ENCODE measurements at places on chromosomes 4 and X. TPM values are rescaled to one million over a fixed set of nuclear protein-coding genes. Genes with fewer than 3 reads are reported as not detected.

ZFP42 gene
- not detected for total RNA-seq

FAT4 gene
- total RNA-seq = not detected

DNA sequence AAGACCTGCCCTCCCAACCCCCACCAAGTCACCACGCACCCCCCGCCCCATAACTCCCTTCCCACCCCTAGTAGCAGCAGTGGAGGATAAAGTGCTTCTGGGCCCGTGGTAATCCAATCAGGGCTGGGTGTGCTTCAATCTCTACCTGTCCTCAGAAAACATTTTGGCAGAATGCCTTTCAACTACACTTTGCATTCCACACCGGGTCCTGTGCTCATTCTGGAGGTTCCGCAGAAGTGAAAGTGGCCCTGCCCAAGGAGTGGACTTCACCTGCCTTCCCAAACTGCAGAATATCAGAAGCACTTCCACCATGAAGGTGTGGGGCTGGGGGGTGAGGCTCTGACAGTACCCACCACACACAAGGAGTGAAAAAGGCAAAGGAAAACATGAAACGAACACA, 322.3 kb downstream of the DHX15 start:
- no peak overlapping the region for H3K27ac ChIP-seq
- no peaks in the 10 kb centered on the region for H3K36me3 ChIP-seq
- no peak for DNase-seq
- H3K27me3 ChIP-seq = no peaks in the 10 kb centered on the region
- no peak overlapping the region for H3K4me3 ChIP-seq

SMARCA1 gene
- total RNA-seq = not detected

- no peak for DNase-seq
- no peak overlapping the region for H3K4me3 ChIP-seq
- H3K27me3 ChIP-seq = peaks cover 6% of the 10 kb centered on the region
- H3K4me1 ChIP-seq = peaks cover 4% of the 10 kb centered on the region
- H3K27ac ChIP-seq = no peak overlapping the region
- no peaks in the 10 kb centered on the region for H3K36me3 ChIP-seq
Measured at GRCh38 chr4:95596676-95597075, 47.9 kb upstream of the UNC5C start.

DNA sequence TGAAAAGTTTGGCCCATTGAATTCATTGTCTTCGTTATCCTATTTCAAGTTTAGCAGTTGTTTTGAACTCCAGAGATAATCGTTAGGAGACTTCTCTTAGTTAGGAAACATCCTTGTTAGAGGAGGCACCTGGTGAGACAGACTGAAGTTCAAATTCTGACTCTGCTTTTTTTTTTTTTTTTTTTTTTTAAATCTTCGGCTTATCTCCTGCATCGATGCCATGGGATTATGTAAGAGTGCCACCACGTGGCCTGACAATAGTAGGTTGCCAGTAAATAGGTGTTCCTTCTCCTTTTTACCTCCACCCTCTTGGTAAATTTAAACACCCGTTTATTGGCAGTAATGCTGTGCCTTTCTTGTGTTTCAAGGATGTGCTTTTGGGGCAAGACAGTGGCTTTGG, 149.3 kb downstream of the SOWAHB start:
- no peak overlapping the region for H3K4me3 ChIP-seq
- H3K4me1 ChIP-seq = no peaks in the 10 kb centered on the region
- H3K27me3 ChIP-seq = peaks cover 34% of the 10 kb centered on the region
- H3K36me3 ChIP-seq = no peaks in the 10 kb centered on the region

DNA sequence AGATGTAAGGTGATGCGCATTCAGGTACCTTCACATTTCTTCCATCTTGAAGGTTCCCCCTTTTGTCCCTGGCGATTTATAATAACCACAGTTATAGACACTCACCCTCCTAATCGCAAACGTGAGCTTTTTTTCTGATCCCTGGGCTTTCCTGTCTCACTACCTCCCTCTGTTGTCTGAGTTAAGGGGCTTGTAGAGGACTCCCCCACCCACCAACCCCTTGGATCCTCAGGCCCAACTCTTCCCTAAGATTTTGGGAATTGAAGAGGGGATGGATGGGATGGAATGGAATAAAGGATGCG, 1.4 kb downstream of the CNKSR2 start:
- H3K27ac ChIP-seq = no peak overlapping the region
- no peaks in the 10 kb centered on the region for H3K36me3 ChIP-seq
- H3K4me1 ChIP-seq = peaks cover 25% of the 10 kb centered on the region
- no peak for DNase-seq

BTK gene
- not detected for total RNA-seq

GRCh38 chr4:47145630-47146029, 114.3 kb downstream of the GABRB1 start:
- H3K36me3 ChIP-seq = no peaks in the 10 kb centered on the region
- no peak overlapping the region for H3K27ac ChIP-seq
- H3K27me3 ChIP-seq = peaks cover 7% of the 10 kb centered on the region
- H3K4me3 ChIP-seq = no peak overlapping the region

DNA sequence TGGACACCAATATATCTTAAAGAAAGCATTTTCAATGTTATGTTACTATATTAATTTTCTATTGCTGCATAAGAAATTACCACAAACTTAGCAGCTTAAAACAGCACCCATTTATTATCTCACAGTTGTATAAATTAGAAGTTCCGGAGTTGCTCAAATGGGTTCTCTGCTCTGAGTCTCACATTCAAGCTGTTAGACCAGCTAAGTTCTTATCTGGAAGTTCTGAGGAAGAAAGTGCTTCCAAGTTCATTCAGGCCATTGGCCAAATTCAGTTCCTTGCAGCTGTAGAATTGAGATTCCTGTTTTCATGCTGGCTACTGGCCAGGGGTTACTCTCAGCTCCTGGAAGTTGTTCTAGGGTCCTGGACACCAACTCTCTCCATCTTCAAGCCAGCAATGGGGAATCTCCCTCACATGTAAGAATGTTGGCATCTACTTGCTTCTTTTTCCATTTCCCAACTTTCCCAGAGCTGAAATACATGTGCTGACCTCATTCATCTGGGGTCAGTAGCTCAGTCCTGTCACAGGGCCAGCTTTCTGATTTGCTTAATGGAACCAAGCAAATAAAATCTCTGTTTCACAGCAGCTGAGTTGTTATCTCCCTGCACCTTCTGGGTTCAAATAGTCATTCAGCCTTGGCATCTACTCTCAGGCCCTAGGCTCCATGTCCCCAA, 99.6 kb upstream of the INTU start:
- no peaks in the 10 kb centered on the region for H3K27me3 ChIP-seq
- no peaks in the 10 kb centered on the region for H3K36me3 ChIP-seq
- no peak overlapping the region for H3K4me3 ChIP-seq
- H3K27ac ChIP-seq = no peak overlapping the region

DNA sequence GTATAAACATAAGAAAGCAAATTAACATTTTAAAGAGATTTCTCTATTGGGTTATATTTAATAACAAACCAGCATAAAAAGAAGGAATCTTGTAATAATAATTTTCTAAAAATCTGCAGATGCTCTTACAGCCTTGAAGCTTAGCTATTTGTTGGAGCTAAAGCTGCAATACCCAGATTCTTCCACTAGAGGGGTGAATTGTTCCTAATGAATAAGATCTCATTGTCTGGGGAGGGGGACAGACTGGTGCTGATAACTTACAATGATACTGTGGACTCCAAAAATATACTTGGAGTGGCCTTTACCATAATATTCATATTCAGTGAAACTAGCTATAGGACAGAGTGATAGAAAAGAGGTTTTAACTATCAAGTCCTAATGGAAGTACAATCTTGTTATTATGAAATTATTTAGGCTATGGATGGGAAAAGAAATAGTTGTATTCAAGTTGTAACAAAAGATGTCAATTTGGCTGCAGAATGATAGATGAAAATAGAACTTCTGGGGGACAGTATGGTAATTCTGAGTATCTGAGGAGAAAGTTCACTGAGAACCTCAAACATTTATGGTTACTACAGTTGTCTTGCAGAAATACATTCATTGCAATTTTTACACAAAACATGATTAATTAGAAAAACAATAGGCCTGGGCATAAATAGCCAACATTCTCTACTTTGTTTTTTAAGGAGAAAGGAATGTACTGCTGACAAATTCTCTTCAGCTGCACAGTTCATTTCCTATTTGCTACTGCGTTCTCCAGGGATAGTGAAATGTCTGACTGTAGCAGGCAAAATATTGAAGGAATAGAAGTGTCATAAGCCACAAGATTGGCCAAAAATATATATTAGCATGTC, 443.3 kb downstream of the GBA3 start:
- no peak overlapping the region for H3K4me3 ChIP-seq
- no peaks in the 10 kb centered on the region for H3K36me3 ChIP-seq
- DNase-seq = no peak
- no peak overlapping the region for H3K27ac ChIP-seq
- H3K4me1 ChIP-seq = no peaks in the 10 kb centered on the region

DNA sequence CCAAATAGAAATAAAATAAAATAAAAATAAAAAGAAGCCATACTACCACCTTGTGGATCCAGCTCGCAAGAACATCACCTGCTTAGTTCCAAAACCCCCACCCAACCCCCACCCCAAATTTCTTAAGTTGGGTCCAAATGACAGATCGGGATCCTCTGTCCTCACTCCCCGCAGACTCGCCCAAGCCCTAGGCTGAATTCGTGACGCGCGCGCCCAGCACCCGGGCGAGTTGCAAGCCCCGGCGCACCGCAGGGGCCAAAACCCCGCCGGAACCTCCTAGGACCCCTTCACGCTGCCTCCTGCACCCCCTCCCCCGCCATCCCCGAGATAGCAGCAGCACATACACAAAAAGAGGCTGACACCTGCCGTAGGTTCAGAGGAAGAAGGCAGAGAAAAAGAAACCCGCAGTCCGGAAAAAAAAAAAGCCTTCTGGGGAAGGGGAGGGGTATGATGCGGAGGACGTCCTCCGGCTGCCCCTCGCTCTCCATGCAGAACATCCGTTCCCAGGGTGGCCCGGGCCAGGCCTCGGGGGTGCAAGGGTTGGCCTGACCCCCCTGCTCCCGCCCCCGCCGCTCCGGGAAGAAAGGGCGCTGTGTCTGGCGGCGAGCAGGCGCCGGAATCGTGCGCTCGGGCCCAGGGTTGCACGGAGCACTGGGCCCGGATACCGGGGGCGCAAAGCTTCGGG, 2.6 kb downstream of the NLGN4X start:
- H3K27ac ChIP-seq = no peak overlapping the region
- DNase-seq = no peak
- no peaks in the 10 kb centered on the region for H3K36me3 ChIP-seq

DNA sequence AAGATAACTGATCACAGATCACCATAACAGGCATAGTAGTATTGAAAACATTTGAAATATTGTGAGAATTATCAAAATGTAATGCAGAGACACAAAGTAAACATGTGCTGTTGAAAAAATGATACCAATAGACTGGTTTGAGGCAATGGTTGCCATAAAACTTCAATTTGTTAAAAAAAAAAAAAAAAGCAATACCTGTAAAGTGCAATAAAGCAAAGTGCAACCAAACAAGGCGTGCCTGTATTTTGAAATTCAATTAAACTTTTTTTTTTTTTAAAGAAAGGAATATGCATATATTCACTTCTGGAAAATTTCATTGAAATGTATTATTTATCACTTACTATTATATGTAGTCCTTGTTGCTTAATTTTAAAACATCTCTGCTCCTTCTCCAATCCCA, 27.7 kb downstream of the TMEM154 start:
- no peak overlapping the region for H3K4me3 ChIP-seq
- no peak overlapping the region for H3K27ac ChIP-seq
- H3K4me1 ChIP-seq = peaks cover 20% of the 10 kb centered on the region
- peaks cover 74% of the 10 kb centered on the region for H3K36me3 ChIP-seq
- H3K27me3 ChIP-seq = no peaks in the 10 kb centered on the region

MTMR8 gene
- 5.7 TPM for total RNA-seq

GRCh38 chr4:98822144-98822543, 106.8 kb downstream of the EIF4E start:
- H3K4me1 ChIP-seq = no peaks in the 10 kb centered on the region
- no peaks in the 10 kb centered on the region for H3K36me3 ChIP-seq
- DNase-seq = no peak
- peaks cover 4% of the 10 kb centered on the region for H3K27me3 ChIP-seq
- no peak overlapping the region for H3K27ac ChIP-seq

MAGEA8 gene
- not detected for total RNA-seq

LRRC66 gene
- total RNA-seq = 0.30 TPM

DNA sequence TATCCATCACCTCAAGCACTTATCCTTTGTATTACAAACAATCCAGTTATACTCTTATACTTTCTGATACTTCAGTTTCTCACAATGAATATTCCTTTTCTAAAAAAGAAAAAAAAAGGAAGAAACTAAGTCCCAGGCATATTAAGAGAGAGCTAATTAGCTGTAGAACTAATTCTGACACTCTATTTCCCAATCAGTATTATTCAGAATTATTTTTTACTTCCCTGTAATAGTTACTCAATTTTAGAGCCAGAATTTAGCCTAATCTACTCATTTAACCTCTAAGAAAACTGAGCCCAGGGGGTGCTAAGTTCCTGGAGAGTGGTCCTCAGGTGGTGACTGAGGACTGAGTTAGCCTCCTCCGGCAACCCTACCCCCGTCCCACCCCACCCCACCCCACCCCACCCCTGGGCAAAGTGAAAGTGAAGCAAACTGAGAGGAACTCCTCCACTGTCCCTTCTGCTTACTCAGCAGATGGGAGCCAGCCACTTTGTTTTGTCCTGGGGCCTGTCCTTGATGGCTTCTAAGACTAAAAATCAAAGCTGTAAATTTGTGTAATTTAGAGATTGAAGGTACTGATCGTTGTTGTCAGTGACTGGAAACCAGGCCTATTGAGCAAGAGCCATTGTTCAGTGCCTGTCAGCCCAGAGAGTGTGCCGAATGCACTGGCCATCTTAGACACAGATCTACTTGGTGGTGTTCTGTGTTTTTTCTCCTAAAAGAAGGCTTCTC, 162.1 kb downstream of the CBR4 start:
- no peaks in the 10 kb centered on the region for H3K36me3 ChIP-seq
- DNase-seq = no peak
- H3K4me3 ChIP-seq = no peak overlapping the region

DNA sequence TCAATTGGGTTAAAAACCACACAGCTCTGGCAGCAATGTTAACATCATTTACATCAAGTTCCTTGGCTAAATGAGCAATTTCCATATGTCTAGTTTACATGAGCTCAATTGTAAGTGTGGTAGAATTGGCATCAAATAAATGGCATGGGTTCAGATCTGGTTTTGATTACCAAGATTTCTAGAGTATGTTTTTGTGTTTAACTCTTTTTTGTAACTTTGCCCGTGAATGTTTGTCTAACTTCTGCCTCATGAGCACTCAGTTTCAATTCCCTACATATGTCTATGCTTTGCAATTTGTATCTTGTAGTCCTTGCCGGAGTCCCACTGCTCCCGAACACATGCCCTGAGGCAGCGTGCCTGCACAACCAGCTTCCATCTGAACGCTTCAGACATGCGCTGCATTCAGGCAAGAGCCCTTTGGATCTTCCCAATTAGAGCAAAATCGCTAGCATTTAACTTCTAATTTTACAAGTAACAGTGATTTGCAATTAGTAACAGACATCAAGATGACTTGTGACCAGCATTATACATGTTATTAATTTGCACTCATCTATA, 644.4 kb downstream of the TRIML1 start:
- no peak overlapping the region for H3K27ac ChIP-seq
- no peak for DNase-seq
- no peak overlapping the region for H3K4me3 ChIP-seq
- no peaks in the 10 kb centered on the region for H3K27me3 ChIP-seq
- no peaks in the 10 kb centered on the region for H3K36me3 ChIP-seq

Data from activated CD4-positive, alpha-beta memory T cell treated with anti-CD3 and anti-CD28 coated beads, Interleukin-2, amount 10 ng/mL, durations not matched to agents 7 days and 5 days (primary cell).